ENCODE measurements at places on chromosomes 1 and 21.

- DNase-seq, result no peak
Measured at GRCh38 chr1:172513479-172513878, 19.5 kb upstream of the SUCO start.

DNA sequence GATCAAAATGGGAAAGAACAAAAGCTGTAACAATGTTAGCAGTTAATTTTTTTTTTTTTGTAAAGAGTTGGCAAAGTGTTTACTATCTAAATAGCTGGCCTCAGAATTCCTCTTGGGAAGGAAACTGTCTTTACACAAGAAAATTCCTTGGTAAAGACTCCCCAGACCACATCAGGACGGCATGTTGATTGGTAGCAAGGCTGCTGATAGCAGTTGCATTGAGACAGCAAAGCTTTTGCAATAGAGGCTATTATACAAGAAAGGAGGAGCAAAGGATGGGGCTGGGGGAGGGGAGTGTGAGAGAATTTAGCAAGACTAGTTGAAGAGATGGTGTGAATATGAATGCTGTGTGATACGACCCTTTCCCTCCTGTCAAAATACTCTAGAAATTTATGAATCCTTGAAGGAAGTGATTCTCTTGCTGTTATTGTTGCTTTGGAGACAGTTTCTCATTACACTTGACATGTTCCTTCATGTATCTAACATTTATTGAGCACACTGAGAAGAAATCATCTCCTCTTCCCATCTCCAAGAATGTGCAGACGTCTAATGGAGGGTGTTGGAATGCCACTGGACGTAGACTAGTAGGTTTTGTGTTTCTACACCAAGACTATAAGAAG, 355.6 kb downstream of the SIPA1L2 start:
- peak; percentile 56 for DNase-seq

- DNase-seq, result no peak
Measured at GRCh38 chr21:41227357-41228005, 59.5 kb downstream of the BACE2 start.

DNA sequence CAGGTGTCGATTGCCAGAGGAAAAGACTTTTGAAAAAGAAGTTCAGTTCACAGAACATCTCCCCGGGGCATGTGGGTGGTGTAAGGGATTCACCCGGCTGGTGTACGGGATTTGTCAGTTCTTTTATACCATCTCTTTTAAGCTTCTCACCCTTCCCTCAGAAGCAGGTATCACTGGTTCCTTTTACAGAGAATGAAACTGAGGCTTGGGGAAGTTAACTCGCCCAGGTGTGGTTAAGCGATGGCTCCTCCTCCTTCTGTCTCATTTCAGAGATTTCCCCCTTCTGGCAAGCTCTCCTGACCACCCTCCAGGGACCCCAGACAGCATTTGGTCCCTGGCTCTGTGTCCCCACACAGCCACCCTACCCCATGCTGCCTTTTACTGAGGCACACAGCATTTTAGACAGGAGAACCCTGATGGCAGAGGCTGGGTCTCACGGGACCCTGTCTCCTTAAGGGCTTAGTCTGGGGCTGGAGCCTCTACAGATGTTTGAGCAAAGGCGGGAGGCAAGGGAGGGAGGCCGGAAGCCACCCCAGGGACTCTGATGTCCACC, 2.8 kb upstream of the ECE1 start:
- no peak for DNase-seq

- no peak for DNase-seq
Measured at GRCh38 chr1:92376345-92376744, 77.5 kb downstream of the RPAP2 start.

All from fibroblast of skin of right quadriceps (primary cell).